ENCODE measurements at places on chromosomes 12 and 14. TPM values are rescaled to one million over a fixed set of nuclear protein-coding genes. Genes with fewer than 3 reads are reported as not detected.

Gene STAT6
- total RNA-seq: 304 TPM

Gene BICD1
- 18.2 TPM for total RNA-seq

Gene DDN
- total RNA-seq: 1.5 TPM

Gene DIP2B
- 29.4 TPM for total RNA-seq

Gene CBLN3
- total RNA-seq: 4.5 TPM

Gene ZFHX2
- 1.8 TPM for total RNA-seq

Gene RFLNA
- total RNA-seq: not detected

Gene SERPINA4
- not detected for total RNA-seq

Gene LRP1-AS
- total RNA-seq: not detected

Gene LRRC43
- not detected for total RNA-seq

Gene CMKLR1
- not detected for total RNA-seq

Gene FOXA1
- 0.07 TPM for total RNA-seq

Gene CD163L1
- not detected for total RNA-seq

Gene IQSEC3
- 0.05 TPM for total RNA-seq

Gene SPX
- total RNA-seq: 0.59 TPM

Gene ATXN3
- 23.7 TPM for total RNA-seq

Gene C12orf56
- not detected for total RNA-seq

Gene DIO2
- total RNA-seq: not detected
